Activated CD8-positive, alpha-beta memory T cell treated with anti-CD3 and anti-CD28 coated beads, Interleukin-2, amount 10 ng/mL, durations not matched to agents 7 days and 5 days (primary cell): ENCODE measurements at places on chromosomes 5 and 9.

DNA sequence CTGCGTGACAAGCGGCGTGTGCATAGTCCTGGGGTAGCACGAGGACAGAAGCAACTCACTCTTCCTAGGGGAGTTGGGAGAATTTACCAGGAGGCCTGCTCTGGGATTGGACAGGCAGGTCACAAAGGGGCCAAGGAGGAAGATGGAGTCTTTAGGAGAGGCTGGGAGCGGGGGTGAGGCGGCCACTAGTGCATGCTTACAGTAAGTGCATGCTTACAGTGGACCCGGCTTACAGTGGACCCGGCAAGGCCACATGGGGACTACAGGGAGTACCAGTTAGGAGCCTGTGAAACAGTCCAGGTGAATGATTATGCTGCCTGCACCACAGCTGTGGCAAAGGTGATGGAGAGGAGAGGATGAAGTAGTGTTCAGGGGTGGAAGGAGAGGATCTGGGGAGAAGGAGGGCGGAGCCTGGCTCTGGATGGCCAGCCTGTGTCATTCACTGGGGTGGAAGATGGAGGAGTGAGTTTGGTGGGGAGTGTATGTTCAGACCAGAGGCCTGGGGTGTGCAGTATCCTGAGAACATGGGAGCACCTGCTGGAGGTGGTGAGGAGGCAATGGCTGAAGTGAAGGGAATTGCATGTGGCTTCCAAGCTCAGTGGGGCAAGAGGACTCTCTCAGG is 78.7 kb downstream of the CRB2 start:
- no peak for DNase-seq

DNA sequence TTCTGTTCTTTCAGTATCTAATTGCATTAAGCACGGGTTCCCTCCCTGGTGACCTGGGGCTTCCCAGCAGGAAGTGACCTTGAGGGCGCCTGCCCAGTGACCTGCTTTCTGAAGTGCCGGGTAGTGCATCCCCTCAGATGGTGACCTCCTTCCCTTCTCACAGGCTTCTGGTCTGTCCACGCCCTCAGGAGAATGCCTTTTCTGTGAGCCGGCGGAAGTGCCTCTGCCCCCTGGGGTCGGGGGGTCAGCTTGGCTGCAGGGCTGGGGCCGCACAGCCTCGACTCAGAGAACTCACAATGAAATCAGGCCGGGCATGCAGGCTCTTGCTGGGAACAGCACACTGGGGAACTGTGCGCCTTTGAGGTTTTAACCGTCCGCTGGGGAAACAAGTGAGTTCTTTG is 124.5 kb upstream of the PHYKPL start:
- DNase-seq, result no peak

- DNase-seq, result no peak
These were observed 41.3 kb downstream of the ZNF474 start for GRCh38 chr5:122170620-122171019.

DNA sequence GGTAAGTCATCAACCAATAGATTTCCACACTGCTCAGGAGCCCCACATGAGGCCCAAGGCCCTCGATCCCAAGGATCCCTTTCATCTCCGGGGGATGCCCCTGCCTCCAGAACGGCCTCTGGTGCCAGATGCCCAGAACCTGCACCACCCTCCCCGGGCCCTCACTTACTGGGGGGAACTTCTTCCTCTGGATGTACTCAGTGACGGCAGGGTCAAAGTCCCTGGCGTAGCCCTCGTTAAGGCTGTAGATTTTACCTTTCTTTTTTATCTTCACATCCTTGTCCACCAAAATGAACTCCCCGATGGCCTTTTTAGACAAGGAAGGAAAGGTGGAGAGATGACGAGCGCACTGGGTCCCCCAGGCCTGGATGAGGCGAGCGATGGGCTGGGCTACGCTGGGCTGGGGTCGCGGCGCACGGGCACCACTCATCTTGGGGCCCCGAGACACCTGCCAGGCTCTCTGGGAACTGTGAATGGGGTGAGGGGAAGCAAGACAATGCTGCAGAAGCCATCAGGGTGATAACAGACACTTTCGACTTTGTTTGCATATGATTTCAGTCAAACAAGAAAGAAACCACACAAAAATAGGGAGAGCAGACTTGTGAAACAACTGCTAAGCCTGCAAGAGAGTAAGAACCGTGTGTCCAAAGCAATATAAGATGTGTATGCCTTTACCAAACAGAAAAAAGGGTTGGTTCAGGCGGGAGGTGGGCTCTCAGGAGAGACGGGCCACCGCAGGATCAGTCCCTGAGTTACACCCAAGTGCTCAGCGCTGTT is 13.2 kb upstream of the FBP2 start:
- DNase-seq, result no peak

GRCh38 chr9:3012245-3012644 is 168.3 kb upstream of the PUM3 start:
- DNase-seq, result no peak

DNA sequence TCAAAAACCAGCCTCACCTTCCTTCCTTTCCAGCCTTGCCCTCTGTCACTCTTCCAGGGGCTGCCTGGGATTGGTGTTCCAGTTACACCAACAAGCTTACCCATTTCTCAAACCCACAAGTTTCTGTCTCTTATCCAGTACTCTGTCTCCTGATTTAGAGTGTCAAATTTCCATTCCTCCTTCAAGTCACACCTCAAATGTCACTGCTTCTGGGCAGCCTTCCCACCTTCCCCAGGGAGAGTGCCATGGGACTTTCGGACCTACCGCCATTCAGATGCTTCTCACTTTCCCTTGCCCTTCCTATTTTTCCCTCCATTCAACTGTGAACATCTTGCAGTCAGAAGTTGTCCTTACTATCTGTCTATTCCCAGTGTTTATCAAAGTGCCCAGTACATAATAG is 2.0 kb upstream of the GRXCR2 start:
- no peak for DNase-seq

DNA sequence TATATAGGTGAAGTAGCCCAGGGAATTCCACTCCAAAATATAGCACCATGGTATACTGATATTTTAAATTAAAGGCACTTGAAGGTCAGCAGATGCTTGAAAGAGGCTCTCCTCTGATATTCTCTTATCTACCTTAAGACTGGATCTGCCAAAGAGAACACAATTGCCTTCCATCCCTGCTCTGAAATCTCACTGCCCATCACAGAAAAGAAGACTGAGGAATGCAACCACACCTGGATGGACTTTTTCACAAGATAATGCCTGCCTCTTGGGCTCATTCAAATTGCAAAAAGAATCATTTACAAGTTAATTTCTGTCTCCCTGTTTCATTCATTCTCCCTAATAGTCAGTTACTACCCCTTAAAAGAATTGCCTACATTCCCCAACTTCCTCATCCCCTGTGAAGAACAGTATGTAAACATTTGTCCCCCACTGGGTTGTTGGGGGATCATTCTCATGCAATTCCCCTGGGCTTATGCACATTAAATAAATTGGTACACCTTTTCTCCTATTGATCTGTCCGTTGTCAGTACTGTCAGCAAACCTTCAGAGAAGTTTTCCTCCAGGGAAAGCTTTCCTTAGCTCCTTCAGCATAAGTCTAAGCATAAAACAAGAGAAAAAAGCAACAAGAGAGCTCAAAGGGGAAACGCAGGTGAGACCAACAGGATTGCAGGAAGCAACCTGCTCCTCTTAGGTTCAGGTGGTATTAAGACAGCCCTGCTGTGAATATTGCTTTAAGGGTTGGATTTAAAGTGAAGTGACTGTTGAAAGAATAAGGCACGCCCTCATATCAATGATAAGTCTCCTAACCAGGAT is 171.4 kb upstream of the SLC30A5 start:
- DNase-seq, result no peak

GRCh38 chr5:143041972-143042770 is 272.0 kb downstream of the ARHGAP26 start:
- DNase-seq, result no peak

- DNase-seq, result no peak
These were observed 127.7 kb upstream of the BASP1 start for GRCh38 chr5:17089690-17090089.

DNA sequence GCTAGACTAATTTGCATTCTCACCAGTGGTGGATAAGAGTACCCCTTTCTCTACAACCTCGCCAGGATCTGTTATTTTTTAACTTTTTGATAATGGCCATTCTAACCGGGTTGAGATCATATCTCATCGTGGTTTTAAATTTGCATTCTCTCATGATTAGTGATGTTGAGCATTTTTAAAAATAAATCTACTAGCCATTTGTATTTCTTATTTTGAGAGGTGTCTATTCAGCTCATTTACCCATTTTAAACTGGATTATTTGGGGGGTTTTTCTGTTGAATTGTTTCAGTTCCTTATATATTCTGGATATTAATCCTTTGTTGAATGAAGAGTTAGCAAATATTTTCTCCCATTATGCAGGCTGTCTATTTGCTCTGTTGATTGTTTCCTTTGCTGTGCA is 139.6 kb downstream of the ARSB start:
- no peak for DNase-seq

- DNase-seq, result no peak
These were observed 63.2 kb downstream of the SHC3 start for GRCh38 chr9:89115426-89115825.

- no peak for DNase-seq
These were observed 2.4 kb downstream of the KIF24 start for GRCh38 chr9:34326690-34327089.

DNA sequence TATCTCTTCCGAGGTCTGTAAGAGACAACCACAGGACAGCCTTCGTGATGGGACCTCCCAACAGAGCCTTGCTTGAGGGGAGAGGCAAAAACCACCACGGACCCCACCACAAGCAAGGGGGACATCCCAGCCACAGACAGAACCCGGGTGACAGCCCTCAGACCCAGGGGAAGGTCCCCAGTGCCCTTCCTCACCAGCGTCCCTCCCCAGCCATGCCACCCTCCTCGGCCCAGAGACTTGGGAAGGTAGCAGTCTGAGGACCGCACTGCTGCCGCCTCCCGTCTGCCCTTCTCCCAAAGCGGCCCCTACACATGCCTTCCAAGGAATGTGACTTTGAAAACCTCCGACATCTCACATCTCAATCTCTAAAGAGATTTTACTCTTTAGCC is 13.4 kb downstream of the IPPK start:
- no peak for DNase-seq

DNA sequence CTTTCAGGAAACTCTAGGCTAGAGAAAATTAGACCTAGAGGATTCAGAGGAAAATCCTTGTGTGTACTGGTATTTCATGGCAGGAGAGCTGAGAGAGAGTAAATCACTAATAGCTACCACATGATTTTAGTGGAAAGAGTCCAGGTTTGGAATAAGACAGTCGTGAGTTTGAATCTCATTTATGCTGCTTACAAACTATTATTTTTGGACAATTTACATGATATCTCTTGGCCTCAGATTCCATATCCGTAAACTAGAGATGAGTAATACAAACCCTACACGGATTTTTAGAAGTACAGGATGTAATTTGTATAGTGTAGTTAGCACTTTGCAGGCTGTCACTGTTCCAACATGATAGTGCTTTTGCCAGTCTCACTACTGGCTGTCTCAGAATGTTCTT is 2.7 kb downstream of the IL31RA start:
- DNase-seq, result no peak

DNA sequence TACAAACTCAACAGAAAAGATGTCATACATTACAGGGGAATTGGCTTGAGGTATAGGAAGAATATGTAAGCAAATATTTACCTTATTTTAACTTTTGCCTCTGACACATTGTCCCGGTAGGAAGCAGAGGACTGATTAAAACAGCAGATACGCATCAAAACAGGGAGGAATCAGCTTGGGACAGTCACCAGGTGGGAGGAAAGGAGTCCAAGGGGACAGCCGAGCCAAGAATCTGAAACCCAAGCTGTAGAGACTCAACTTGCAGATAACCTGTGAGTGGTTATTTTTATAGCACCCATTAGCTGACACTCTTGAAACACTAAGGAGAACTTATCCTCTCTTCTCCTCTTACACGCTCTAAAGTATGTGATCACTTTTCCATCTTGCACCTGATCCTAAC is 22.3 kb downstream of the PDZD2 start:
- no peak for DNase-seq

GRCh38 chr5:158857976-158858375 is 241.7 kb downstream of the EBF1 start:
- no peak for DNase-seq

DNA sequence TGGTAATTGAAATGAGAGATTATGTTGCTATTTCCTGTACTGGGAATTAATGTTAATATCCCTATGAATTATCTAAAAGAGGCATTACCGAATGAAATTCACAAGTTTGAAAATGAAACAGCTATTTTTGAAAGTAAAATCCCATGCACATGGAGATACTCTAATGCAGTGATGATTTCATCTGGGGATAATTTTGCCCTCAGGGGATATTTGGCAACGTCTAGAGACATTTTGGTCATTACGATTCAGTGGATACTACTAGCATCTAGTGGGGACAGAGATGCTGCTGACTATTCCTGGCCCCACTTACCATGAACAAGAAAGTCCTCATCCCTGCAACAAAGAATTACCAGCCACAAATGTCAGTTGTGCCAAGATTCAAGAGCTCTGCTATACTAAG is 500.9 kb downstream of the EFNA5 start:
- no peak for DNase-seq

- DNase-seq, result no peak
These were observed 39.3 kb upstream of the KIAA1958 start for GRCh38 chr9:112447283-112447761.

DNA sequence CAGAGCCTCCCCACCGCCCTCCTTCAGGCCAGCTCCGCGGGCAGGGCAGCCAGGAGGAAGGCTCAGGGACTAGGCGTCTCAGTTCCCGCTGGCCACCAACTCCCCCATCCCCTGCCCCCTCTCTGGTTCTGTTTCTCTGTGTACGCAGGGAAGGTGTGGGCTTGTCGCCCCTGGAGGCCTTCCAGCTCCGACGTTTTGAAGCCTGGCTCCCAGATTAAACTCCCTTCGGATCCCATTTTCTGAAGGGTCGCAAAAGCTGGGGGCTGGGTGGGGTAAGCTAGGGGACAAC is 346 bp downstream of the ATOX1 start:
- no peak for DNase-seq

- no peak for DNase-seq
These were observed 93.8 kb downstream of the OXCT1 start for GRCh38 chr5:41776435-41776834.

GRCh38 chr5:167861129-167861927 is 430.1 kb upstream of the WWC1 start:
- no peak for DNase-seq

- DNase-seq, result no peak
These were observed 40.3 kb downstream of the NUP188 start for GRCh38 chr9:128987805-128988204.

DNA sequence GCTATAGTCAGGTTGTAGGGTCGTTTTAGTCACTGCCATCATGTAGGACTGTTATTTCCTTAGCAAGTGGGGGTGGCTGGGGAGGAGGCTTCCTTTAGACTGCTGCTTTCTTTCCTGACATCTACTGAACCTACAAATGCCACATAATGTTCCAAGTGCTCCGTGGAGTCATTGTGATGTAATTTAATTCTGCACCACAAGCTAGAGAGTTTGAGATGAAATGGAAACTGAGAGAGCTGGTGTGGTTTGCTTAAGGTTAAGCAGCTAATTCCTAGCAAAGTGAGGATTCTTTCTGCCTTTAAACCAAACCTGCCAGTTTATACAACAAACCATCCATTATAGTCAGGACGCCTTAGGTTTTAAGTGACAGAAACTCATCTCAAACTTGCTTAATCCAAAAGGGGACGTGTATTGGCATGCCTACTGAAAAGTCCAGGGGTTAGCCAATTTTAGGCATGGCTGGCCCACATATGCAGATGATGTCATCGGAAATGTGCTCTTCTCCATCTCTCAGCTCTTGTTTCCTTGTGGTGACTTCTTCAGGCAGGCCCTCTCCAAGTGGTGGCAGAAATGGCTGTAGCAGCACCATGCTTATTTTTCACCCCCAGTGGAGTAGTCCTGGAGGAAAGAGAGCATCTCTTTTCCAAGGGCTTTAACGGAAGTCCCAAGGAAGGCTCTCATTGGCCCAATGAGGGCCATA is 30.5 kb downstream of the ZNF618 start:
- DNase-seq, result no peak
